Fibroblast of villous mesenchyme (primary cell): ENCODE measurements at places on chromosomes 2 and 18. TPM values are rescaled to one million over a fixed set of nuclear protein-coding genes. Genes with fewer than 3 reads are reported as not detected.

GRCh38 chr18:3608488-3608887 lies 158.5 kb downstream of the TGIF1 start:
- no peak for DNase-seq

- no peak for DNase-seq
Measured at GRCh38 chr2:1297372-1298159, 115.7 kb upstream of the TPO start.

GRCh38 chr2:16291226-16291625 lies 350.9 kb downstream of the MYCN start:
- no peak for DNase-seq

DNA sequence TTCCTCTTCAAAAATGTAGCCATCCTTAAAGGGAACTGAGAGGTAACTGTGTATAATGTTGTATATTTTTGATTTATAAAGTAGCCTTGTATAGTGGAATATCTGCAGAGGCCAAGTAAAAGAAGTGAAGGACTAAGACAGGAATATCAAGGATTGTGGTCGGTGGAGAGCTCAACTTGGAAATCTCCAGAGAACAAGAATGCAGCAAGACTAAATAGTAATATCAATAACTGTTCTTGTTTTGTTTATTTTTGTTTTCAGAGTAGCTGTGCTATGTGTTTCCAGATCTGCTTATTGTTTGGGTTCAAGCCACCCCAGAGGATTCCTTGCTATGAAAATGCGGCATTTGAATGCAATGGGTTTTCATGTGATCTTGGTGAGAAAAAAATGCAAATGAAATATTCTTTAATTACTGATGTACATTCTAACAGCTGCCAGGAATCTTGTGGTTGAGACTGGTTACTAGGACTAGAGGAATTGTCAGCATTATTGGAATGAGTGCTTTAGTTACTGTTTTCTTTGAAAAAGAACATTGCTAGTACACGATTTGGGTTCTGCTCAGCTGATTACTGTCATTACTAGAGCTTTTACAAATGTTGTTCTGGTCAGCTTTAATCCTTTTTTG lies 25.0 kb downstream of the FASTKD2 start:
- peak; percentile 65 for DNase-seq

- no peak for DNase-seq
Measured at GRCh38 chr2:170892391-170892951, 36.6 kb upstream of the GORASP2 start.

DNA sequence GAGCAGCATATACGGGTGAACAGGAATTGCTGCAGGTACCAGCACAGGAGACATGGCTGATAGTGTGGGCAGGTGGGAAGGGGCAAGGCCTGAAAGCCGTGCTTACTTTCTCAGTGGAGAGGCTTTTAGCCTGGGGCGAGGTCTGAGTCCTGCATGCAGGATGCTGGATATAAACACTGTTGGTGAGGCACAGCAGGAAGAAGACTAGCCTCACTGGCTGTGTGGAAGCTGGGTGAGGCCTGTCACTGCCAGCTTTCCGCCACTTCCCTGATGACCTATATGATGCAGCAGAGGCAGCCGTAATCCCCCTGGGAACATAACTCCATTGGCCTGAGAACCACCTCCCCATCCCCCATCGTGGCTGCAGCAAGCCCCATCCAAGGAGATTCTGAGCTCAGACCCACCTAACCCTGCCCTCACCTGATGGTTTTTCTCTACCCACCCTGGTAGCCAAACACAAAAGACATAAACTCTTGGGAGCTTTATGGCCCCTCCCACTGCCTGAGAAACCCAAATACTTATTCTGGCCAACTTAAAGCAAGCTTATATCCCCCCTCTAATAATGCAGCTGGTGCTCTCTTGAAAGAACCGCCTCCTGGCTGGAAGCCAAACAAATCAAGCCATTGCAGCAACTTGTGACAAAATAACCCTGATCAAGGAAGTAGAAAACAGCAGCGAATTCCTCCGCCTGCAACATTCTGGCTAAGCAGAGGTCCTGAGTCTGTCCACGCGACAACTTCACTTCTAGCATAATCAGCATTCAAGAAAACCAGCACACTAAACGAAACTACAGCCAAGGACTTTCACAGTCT lies 54.6 kb upstream of the DSC1 start:
- no peak for DNase-seq

GRCh38 chr2:205586626-205587025 lies 95.7 kb upstream of the NRP2 start:
- no peak for DNase-seq

DNA sequence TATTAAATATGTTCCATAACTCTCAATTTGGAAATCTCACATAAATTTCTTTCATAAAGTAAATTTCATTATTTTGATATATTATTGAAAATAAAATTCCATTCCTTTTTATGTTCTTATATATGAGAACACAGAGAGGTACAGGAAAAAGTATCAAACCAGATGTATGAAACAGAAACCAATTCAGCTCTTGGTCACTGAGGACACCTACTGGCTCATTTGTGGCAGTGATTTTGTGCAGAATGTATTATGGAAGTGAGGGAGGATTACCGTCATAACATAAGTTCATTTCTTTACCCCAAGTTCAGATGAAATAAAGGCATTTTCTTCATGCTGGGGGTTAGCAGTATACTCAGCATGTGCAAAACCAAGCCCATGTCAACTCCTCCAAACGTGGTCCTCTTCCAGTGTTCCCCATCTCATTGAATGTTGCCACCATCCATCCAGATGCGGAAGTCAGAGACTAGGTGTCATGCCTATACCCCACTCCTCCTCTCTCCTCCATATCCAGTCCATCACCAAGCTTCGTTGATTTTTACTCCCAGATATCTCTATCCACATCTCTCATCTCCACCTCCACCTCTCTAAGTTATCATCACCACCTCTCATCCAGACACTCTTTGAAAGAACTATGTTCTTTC lies 41.7 kb upstream of the MALL start:
- peak; percentile 69 for DNase-seq

DNA sequence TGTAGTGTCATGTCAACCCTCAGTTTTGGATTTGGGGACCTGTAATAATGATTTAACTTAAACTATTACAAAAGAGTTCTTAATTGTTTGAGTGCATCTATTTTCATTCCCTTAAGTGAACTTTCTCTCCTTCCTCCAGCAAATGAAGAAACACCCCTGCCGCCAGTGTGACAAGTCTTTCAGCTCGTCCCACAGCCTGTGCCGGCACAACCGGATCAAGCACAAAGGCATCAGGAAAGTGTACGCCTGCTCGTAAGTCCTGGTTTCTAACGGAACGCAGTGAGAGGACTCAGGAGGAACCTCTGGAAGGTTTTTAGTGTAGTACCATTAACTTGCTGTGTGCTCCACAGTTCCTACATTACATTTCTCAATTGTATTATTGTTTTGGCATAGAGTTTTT lies 114.2 kb downstream of the ZNF532 start:
- DNase-seq, result no peak

DNA sequence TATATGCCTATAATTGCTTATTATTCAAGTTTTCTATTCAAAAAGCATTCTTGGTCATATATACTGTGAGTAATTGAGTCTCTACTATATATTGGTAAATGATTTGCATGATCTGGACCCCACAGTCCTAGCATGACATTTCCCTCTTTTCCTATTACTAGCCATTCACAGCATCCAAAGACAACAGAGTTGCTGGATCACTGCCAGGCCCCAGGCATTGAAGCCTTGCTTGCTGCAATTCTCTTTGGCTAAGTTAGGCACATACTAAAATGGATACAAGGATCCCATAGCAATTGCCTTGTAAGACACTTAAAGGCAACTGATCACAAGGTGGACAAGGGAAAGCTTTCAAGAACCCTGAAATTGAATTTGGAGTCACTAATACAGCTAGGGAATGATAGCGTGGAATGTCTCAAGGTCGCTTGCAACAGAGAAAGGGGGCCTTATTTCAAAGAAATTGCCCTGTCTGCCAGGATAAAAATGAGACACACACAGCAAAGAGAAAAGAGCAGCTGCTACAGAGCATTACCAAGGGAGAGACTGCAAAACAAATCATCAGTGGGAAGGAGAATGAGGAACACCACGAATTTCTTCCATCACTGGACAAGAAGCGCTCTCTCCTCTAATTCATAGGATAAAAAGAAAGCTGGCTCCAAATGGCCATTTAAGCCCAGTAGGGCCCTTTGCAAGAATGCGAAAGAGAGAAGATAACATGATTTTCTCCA lies 77.1 kb upstream of the EPHA4 start:
- DNase-seq, result no peak

- DNase-seq, result peak; percentile 90
Measured at GRCh38 chr2:53987336-53987921, 16.6 kb upstream of the PSME4 start.

DNA sequence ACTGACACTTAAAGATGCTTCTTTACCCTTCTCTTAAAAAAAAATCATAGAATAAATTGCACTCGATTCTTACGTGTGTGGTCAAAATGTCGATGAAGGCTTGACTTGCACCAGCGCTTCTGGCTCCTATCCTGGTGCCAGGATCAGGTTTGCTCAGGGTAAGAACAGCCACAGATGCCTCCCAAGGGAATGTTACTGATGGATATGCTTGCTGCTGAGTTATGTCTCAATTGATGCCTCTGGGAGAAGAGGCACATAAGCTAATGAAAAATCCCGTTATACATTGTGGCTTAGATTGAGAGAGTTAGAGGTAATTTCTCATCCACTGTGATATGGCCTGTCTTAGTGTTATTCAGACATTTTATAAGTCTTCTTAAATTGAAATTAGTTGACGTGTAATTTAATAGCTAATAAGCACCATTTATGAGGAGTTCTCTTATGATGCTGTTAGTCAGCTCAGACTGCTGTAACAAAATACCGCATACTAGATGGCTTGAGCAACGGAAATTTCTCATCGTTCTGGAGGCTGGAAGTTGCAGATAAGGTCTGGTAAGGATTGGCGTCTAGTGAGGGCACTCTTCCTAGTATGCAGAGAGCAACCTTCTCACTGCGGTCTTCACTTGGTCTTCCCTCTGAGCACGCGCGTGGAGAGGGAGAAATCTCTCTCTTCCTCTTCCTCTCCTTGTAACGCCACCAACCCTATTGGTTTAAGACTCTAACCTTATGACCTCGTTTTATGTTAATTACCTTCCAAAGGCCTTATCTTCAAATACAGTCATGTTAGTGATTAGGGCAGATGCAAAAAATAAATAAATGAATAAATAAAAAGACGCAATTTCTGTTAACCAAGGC lies 116.6 kb upstream of the NOSTRIN start:
- peak; percentile 56 for DNase-seq

GRCh38 chr2:40401896-40402295 lies 50.0 kb downstream of the SLC8A1 start:
- DNase-seq, result peak; percentile 69

DNA sequence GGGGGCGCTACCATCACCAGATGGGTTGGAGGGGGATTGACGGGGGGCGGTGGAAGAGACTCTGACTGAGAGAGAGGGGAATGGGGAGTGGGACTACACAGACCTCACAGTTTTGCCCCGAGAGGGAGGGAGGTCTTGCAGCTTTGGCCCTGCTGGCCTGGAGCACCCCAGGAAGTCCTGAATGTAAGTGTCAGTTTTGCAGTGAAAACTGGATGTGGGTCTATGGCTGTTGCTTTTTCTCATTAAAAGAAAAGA lies 2.4 kb downstream of the TCF7L1 start:
- no peak for DNase-seq

- peak; percentile 60 for DNase-seq
Measured at GRCh38 chr18:49510393-49511115, 23.5 kb upstream of the C18orf32 start.

DNA sequence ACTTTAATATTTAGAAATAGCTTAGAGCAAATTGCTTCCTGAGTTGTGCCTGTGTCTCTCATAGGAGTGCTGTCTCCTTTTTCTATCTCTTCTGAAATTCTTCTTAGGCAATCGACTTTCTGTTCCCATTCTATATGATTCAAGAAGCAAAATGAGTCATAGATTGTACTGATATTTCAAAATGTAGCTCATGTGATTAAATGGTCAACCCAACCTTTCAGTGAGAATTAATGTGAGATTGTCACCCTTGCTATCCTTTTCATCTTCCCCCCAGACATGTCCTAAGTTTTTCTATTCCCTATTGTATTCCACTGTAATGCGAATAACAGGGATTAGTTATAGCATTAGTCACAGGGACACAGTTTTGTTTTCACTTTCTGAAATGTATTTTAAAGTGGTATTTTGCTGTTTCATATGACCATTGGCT lies 413.6 kb downstream of the THSD7B start:
- DNase-seq, result peak; percentile 32

GRCh38 chr2:161424394-161424769 lies 8.3 kb downstream of the TBR1 start:
- no peak for DNase-seq

DNA sequence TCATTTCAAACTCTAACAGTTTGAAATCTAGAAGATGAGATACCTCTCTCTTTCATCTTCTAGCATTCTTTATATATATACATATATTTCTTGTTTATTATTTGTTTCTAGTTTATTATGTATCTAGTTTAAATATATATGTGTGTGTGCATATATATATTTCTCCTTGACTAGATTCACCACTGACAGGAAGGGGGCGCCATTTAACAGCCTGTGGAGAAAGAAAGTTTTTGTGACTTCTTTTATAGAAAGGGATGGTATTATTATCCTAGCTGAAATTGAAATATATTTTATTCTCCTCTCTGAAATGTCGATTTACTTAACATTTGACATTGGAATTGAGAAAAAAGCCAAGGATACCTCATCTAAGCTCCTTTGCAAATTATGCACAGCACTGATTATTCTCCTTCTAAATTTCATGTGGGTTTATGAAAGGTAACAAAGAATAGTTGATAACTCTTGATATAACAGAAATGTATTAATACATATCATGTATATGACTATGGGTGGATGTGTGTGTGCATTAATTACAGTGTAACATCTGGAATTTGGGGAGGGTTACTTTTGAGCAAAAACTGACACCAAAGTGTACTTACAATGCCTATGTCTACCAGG lies 160.7 kb upstream of the NT5C1B start:
- peak; percentile 77 for DNase-seq

GRCh38 chr2:237667893-237668292 lies 40.5 kb downstream of the LRRFIP1 start:
- no peak for DNase-seq

The SCG2 gene
- 0.86 and 0.97 TPM in 2 replicates for total RNA-seq

The SERPINB4 gene
- total RNA-seq, result not detected in 2 replicates

The ATP6V1B1 gene
- total RNA-seq, result 0.97 TPM in 1 of 2 replicates, not detected in the other

The NPHP1 gene
- total RNA-seq, result 4.3 and 4.8 TPM in 2 replicates

The LAMA1 gene
- total RNA-seq, result 14.5 and 20.7 TPM in 2 replicates

The IL36A gene
- total RNA-seq, result not detected in 2 replicates

The SLC16A14 gene
- 1.3 and 3.5 TPM in 2 replicates for total RNA-seq

The PIK3C3 gene
- 45.1 and 67.4 TPM in 2 replicates for total RNA-seq

The PASK gene
- total RNA-seq, result 2.6 and 5.5 TPM in 2 replicates

The FTCDNL1 gene
- 0.32 and 0.43 TPM in 2 replicates for total RNA-seq

The SGPP2 gene
- not detected in 2 replicates for total RNA-seq

The BMP10 gene
- total RNA-seq, result not detected in 2 replicates

The TMEFF2 gene
- not detected in 2 replicates for total RNA-seq
